ENCODE measurements at places on chromosomes 2 and 18.

DNA sequence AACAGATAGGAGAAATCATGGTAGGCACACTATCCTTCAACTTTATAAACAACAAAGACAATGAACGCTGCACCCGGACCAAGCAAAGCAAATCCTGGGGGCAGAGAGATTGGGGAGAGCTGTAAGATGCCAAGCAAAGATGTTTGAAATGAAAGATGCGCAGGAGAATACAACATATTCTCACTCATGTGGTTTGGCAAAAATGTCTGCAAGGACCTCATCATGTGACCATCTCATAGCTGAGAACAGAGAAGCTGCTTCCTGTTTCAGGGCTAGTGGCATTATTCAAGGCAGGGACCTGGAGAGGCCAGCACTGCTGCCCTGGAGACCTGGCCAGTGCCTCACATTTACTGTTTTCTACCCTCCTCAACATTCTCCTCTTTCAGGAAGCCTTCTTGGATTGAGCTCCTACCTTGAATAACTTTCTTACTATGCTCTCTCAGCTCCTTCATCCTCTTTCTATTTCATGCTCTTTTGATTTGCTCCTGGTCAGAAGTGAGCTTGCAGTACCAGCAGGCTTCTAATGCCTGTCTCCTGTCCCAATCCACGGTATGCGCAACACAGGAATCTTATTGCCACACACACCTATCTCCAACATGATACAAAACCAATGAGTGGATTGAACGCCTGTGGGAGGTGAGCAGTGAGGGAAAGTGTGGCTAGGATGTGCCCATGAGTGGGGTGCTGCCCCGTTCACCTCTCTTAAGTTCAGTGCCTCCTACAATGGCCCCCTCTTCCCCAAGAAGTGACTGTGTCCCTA lies 133.0 kb downstream of the CELF4 start:
- no peak for DNase-seq

DNA sequence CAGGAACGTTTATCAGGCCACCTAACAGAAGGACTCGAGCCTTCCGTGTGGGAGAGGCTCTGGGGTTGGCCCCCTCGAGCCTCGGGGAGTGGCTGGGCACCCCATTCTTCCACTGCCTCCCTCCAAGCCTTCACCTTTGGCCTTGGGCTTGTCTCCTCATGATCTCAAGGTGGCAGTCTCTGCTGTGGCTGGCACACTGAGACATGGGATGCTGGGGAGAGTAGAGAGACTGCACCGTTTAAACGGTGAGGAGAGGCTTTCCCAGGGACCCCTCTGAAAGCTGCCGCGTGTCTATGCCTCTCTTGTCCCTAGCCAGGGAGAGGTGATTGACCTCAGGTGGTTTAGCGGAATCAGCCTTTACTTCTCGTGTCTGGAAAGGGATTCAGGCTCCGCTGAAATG lies 71.0 kb downstream of the DCDC2C start:
- DNase-seq = no peak

- no peak for DNase-seq
Observed at GRCh38 chr2:241410739-241411176, 54.7 kb downstream of the FARP2 start.

DNA sequence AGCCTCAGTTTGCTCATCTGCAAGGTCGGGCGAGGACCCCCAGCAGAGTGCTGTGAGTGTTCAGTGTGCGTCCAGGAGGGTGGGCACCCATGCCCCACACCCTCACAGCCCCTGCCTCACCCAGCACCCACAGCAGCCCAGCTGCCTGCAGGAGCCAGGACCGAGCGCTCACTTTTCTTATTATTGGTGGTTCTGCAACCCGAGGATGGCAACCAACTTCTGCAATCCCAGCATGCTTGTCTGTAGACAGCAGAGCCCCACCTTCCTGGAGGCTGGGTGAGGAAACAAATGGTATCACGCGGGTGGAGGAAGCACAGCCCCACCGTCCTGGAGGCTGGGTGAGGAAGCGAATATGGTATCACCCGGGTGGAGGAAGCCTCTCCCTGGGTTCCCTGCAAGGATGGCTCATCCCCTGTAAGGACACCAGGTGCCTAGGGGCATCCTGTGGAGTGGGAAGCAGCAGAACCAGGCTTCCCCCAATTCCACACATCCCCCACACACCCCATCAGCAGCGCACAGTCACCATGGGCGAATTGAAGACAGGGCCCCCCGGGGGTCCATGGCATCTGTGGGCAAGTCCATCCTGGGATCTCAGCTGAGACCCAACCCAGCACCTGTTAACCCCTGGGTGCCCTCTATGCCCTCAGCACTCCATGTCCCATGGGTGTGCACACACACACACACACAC lies 220.5 kb upstream of the RAB6C start:
- no peak for DNase-seq

DNA sequence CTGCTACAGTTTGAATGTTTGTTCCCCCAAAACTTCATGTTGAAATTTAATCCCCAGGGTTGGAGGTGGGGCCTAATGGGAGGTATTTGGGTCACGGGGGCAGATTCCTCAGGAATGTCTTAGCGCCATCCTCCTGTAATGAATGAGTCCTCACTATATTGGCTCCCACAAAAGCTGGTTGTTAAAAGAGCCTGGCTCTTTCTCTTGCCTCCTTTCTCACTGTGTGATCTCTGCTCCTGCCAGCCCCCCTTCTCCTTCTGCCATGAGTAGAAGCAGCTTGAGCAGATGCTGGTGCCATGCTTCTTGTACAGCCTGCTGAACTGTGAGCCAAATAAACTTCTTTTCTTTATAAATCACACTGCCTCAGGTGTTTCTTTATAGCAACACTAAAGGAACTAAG lies 721.0 kb upstream of the PKDCC start:
- no peak for DNase-seq

DNA sequence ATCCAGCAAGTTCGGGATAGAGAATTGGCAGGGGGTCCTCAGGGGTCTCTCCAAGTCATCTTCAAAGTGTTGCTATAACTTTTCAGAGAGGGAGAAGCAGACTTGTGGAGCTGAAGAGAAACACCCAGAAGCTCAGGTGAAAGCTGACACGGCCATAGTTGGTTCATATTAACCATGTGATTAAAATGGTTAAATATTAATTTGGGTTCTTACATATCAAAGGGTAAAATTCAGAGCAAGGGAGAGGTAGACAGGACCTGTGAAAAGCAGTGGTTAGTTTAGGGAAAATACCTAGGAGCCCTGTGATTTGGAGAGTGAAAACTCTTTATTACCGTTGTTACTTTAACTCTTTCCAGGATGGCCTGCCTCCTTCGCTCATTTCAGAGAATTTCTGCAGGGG lies at the start of gene UGT1A6:
Gene UGT1A6 (plus strand): TSS at position 243 of the 400 bp plus-strand sequence. CDS start 115 bp downstream, at position 358.
- no peak for DNase-seq

Measured in stimulated activated CD8-positive, alpha-beta memory T cell treated with anti-CD3 and anti-CD28 coated beads, Interleukin-7, amount 100 ng/mL, for 1 hour (primary cell).